ENCODE measurements at places on chromosomes 12 and 14. TPM values are rescaled to one million over a fixed set of nuclear protein-coding genes. Genes with fewer than 3 reads are reported as not detected.

- no peak for DNase-seq
Observed at GRCh38 chr14:66041582-66041981, 444.6 kb upstream of the CCDC196 start.

DNA sequence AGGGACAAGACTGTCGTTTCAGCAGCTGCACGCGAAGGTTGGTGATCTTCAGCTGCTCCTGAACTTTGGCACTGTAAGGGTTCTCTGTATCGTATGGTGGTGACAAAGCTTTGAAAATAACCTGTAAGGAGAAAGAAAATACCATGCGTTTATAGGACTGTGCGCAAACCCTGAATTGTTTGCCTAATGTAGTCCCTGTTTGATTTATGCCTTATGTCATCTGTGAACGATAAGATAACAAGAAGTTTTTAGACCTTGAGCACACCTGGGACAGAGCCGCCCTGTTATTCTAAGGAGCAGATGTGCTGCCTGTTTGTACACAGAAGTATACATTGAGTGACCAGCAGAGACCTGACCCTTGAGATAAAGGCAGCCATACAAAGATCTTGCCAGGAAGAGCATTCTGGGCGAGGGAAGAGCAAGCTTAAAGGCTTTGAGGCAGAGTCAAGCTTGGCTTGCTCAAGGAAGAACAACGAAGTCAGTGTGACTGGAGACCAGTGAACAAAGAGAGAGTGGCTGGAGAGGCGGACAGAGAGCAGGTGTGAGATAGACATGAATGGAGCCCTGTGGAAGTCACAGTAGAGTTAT is 52.4 kb downstream of the NTN4 start:
- peak; percentile 67 for DNase-seq

GRCh38 chr12:8449355-8449859 is 6.4 kb upstream of the CLEC6A start:
- DNase-seq = no peak

- DNase-seq = no peak
Observed at GRCh38 chr14:31893221-31893757, 183.8 kb upstream of the ARHGAP5 start.

- peak; percentile 61 for DNase-seq
Observed at GRCh38 chr12:52650520-52651081, 1.4 kb downstream of the KRT2 start.

GRCh38 chr14:76773188-76773885 is 12.1 kb downstream of the VASH1 start:
- peak; percentile 26 for DNase-seq

GRCh38 chr14:104219731-104220214 is 81.4 kb downstream of the KIF26A start:
- DNase-seq = no peak

- no peak for DNase-seq
Observed at GRCh38 chr14:36844443-36845195, 183.0 kb downstream of the PAX9 start.

- DNase-seq = peak; percentile 30
Observed at GRCh38 chr12:112979041-112979680, 842 bp downstream of the OAS2 start.

GRCh38 chr12:109600481-109600880 is 26.9 kb downstream of the MVK start:
- no peak for DNase-seq

DNA sequence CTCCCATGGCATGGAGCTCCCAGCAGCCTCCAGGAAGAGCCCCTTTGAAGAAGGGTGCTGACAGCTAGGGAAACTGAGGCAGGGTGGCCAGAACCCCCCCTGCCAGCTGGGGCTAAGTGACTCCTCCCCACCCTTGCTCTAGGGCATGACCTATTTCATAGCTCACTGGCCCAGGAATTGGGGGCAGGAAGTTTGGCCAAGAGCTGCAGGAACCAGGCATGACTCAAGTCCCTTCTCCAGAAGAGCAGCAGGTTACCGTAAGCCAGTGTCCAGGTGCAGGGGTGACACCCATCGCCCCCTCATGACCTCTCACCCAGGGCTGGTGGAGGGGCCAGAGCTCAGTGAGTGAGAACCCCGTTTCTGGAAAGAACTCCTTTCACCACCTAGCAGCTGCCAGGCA is 1.9 kb downstream of the RASAL1 start:
- DNase-seq = no peak

- DNase-seq = no peak
Observed at GRCh38 chr14:54488318-54488645, 498 bp downstream of the GMFB start.

DNA sequence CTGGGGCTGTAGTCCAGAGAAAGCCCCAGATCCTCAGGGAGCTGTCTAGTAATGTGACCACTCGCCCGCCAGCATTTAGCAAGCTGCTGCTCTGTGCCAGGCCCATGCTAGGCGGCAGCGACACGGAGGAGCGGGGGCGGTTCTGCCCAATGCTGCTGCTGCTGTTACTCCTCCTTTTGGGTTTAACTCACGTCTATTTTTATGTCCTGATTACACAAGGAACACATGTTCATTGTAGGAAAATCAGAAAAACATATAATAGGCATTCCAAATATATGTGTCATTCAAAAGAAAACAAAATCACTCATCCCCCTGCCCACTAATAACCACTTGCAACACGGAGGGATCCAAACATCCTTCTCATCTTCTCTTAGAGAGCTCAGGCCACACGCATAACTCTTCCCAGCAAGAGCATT is 30.4 kb downstream of the CCDC92 start:
- DNase-seq = no peak

DNA sequence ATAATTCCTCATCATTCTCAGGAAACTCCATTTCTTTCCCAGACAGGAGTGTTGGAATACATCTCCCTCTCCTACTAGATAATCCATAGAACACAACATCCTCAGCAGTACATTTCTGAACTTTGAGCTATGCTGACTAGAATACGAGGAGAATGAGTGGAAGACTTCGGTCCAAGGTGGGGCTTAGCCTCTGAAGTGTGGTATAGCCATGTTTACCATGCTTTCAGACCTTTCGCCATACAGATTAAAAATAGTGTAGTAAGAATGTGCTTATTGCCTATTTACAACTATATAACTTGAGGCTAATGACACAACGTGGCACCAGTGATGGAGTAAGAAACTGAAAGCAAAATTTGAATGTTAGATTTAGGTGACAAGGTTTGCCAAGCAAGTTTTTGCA is 184.5 kb upstream of the KRR1 start:
- DNase-seq = no peak

DNA sequence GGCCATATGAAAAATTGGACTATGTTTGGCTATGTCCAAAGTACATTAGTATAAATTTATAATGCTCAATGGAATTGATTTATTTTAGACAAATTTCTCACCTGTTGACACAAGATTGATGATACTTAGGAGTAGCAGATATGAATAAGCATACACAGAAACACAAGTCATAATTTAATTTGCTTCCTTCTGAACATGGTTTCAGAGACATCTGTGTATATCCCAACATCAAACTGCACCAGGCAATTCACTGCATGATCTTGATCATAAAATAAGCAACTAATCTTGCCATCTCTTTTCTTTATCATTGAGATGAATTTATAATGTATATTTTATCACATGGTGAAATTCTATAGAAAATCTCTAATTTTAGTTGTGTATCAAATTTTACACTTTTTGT is 3.8 kb downstream of the CLECL1 start:
- no peak for DNase-seq

GRCh38 chr12:103415681-103416080 is 80.1 kb downstream of the C12orf42 start:
- no peak for DNase-seq

- DNase-seq = peak; percentile 84
Observed at GRCh38 chr14:91413547-91414474, 3.8 kb downstream of the CCDC88C start.

DNA sequence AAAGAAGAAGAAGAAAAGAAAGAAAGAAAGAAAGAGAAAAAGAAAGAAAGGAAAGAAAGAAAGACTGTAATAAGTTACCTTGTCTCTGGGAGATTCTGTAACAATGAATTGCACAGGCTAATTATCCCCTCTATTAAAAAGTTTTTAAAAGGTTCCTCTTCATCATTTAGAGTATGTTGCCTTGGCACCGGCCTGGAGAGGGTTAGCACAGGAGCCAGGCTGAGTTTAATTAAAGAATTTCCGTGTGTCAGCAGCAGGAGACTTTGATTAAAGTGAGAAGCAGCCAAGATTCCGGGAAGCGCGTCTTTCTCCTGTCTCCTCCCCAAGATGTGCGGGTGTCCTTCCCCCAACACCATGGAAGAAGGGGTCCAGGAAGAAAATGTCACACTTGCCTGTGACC is 92.8 kb upstream of the ETV6 start:
- DNase-seq = no peak

GRCh38 chr12:60387356-60387755 is 791.5 kb downstream of the SLC16A7 start:
- DNase-seq = no peak

DNA sequence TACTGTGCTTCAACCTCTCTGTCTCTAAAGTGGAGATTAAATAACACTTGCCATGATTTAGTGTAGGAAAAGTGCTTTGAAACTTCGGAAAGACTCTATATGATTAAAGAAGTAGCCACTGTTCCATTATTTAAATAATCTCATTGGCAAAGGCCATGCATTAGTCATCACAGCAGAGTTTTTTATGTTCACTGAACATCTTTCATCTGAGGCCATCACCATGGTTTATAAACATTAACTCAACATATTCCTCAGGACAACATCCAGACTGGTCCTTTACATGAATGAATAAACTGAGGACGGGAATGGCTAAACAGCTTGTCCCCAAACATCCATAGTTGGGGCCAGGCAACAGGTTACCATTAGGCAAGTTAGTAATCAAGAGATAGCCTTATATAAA is 124.6 kb upstream of the FRMD6 start:
- no peak for DNase-seq

DNA sequence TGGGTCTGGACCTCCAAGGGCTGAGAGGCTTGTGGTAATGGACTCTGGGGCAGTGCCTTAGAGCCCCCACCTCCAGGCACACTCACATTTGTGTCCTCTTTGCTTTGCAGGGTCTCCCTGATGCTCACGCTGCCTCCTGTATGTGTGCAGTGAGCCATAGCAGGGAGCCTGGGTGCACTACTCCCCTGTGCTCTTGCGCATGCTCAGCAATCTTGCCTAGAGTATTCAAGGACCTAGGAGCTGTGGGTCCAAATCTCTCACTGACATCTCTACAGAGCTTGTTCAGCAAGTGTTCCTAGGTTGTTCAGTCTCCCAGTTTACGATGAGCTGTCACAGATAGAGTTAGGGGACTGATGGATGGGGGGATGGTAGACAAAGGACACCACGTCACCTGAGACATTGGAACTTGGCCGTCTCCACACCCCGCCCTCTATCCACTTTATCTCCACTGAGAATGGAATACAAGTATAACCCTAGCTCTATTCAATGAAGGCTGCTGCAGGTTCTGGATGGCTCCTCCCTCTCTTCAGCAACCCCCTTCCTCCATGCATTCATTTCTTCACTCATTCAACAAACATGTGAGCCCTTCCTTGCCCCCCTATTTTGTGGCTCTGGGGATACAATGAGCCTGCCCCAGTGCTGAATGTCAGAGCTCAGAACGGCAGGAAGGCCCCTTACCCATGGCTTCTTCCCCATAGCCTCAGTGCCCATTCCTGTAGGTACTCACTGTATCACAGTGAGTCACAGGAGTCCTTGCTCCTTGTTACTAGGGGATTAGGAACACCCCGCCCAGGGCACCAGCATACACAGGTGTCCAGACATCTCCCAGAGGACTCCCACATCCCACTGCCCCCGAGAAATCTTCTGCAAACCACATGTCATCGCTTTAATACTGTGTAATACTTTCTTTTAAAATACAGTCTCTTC is 31.2 kb downstream of the FIGNL2 start:
- no peak for DNase-seq

- DNase-seq = no peak
Observed at GRCh38 chr14:103434868-103435442, 49.7 kb downstream of the MARK3 start.

MYO1H gene
- total RNA-seq = 0.21 TPM

MUCL1 gene
- not detected for total RNA-seq

MAX gene
- total RNA-seq = 107 TPM

PHETA1 gene
- total RNA-seq = 21.8 TPM

KRT80 gene
- 0.66 TPM for total RNA-seq

NANOG gene
- 0.40 TPM for total RNA-seq

STAT6 gene
- 161 TPM for total RNA-seq

TMCC3 gene
- 21.4 TPM for total RNA-seq

DHRS1 gene
- total RNA-seq = 42.4 TPM

KLHDC2 gene
- total RNA-seq = 37.5 TPM

OR4E2 gene
- total RNA-seq = not detected

LRP6 gene
- 26.2 TPM for total RNA-seq

Measured in colonic mucosa (tissue), 4 donors.